Retina (tissue), 1 donor: ENCODE measurements at places on chromosomes 5 and 9.

GRCh38 chr5:135883441-135883840 lies 12.2 kb downstream of the IL9 start:
- DNase-seq, result no peak

- peak; percentile 19 for DNase-seq
Measured at GRCh38 chr5:171157775-171158174, 151.3 kb upstream of the TLX3 start.

- no peak for DNase-seq
Measured at GRCh38 chr9:134706522-134706921, 64.9 kb downstream of the COL5A1 start.

GRCh38 chr9:114370968-114371320 lies 16.8 kb downstream of the AKNA start:
- DNase-seq, result no peak

GRCh38 chr9:16794871-16795639 lies 75.4 kb downstream of the BNC2 start:
- DNase-seq, result no peak

DNA sequence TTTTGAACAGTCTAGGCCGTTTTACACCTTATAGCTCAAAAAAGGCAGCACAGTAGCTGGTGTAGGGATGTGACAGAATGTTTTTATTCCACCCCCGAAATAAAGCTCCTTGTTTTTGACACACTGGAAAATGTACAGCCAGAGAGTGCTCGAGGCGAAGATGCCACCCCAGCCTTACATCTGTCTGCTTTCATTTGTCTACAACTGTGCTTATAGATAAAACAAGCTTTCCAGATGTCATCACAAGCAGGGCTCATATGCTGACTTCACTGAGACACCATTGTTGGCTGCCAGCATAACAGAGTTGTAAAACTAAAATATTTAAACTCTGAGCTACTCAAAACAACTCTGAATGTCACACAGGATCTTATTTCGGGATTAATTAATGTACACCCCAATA lies 386.3 kb downstream of the BNC2 start:
- DNase-seq, result no peak

DNA sequence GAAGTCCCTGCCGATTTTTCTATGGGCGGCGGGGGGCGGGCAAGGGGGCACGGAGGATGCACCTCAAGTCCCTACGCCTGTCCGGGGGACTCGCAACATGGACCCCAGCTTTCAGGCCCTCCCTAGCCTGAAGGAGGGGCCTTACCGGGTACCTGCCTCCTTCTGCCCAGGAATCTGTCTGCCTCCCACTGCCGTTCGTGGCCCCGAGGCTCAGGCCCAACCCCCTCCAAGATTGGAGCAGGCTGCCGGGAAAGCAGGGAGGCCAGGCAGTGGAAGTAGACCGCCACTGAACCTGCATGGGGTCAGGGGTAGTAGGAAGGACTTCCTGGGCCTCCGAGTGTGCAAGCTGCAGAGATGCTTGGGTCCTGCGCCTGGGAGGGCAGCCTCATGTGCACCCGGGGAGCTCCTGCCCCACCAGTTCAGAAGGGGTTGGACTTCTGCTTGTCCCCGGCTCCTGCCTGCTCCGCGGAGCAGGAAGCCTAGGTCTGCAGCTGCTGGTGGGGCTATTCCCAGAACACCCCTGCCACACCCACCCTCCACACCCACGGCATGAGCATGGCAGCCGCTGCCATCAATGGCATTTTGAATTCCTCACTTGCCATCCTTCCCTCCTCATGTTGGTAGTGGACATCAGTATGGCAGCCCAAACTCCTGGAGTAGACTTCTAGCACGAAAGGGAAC lies 1312.7 kb upstream of the ACO1 start:
- no peak for DNase-seq

GRCh38 chr9:124088476-124088837 lies 76.9 kb downstream of the LHX2 start:
- no peak for DNase-seq

GRCh38 chr9:95506678-95507463 lies 9.9 kb downstream of the PTCH1 start:
- DNase-seq, result peak; percentile 84

GRCh38 chr9:71910650-71911060 lies 338 bp downstream of the ABHD17B start:
- DNase-seq, result no peak

GRCh38 chr9:69815313-69815712 lies 5.3 kb upstream of the CFAP95 start:
- DNase-seq, result no peak

GRCh38 chr5:90855296-90856010 lies 296.9 kb downstream of the ADGRV1 start:
- DNase-seq, result no peak

GRCh38 chr9:78921341-78921740 lies 624.4 kb downstream of the PSAT1 start:
- DNase-seq, result no peak
